Inflammatory macrophage treated with lipopolysaccharide for 1 hour (primary cell): ENCODE measurements at places on chromosomes 5 and 9.

GRCh38 chr5:88045165-88045564, 223.5 kb downstream of the TMEM161B start:
- no peak for DNase-seq

- DNase-seq: no peak
These were observed 24.1 kb downstream of the ZNF484 start for GRCh38 chr9:92853716-92854115.

- peak; percentile 15 for DNase-seq
These were observed 59.8 kb upstream of the POU5F2 start for GRCh38 chr5:93800988-93801811.

DNA sequence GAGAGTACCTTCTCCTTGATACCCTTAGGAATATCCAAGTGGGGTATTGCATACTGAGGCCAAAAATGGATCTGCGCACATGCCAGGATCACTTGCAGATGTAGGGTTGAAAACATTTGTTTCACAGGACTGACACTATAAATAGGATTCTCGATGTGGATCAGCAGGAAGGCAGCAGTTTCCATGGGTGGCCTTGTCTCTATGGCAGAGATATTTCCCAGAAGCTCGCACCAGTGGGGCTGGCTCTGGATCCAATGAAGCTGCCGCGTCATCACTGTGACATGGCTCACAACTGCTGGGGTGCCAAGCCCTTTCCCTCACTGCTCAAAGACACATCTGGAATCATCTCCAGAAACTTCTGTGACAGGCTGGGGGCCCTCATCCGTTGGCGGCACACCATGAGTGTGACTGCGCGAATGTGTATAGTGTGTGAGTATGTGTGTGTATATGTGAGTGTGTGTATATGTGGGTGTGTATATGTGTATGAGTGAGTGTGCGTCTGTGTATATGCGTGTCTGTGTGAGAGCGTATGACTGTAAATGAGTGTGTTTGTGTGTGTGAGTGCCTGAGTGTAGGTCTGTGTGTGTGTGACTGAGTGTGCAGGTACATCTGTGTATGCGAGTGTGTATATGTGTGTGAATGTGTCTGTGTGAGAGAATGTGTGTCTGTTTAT, 182.5 kb downstream of the GAS1 start:
- DNase-seq: no peak

GRCh38 chr5:98104454-98105188, 668.8 kb upstream of the RGMB start:
- no peak for DNase-seq

- no peak for DNase-seq
These were observed 1.7 kb downstream of the SNCB start for GRCh38 chr5:176628406-176629228.

DNA sequence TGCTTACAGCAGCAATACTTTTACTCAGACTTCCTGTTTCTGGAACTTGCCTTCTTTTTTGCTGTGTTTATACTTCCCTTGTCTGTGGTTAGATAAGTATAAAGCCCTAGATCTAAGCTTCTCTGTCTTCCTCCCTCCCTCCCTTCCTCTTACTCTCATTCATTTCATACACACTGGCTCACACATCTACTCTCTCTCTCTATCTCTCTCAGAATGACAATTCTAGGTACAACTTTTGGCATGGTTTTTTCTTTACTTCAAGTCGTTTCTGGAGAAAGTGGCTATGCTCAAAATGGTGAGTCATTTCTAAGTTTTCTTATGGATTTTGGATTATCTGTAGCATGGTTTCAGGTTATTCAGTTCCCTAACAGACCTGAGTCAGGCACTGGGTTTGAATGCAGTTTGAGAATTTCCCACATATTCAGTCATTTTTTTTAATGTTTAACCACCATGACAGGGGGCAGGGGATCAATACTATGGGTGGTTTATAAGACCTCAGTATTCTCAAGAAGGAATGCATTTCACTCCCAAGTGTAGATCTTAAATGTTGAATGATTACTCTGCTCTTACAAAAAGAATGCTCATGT, at the start of gene IL7R:
TSS of gene IL7R (plus strand) at position 127 of the 587 bp plus-strand sequence. CDS start at position 214, 87 bp downstream.
- peak; percentile 92 for DNase-seq

- no peak for DNase-seq
These were observed 49.3 kb downstream of the F2R start for GRCh38 chr5:76765249-76765648.

GRCh38 chr5:126009566-126009965, 413.6 kb upstream of the GRAMD2B start:
- DNase-seq: no peak

- peak; percentile 95 for DNase-seq
These were observed 55.1 kb downstream of the ABCA1 start for GRCh38 chr9:104872656-104873488.

GRCh38 chr9:112839331-112839730, 51.3 kb downstream of the SLC46A2 start:
- DNase-seq: peak; percentile 74

- no peak for DNase-seq
These were observed 211.9 kb downstream of the MAN2A1 start for GRCh38 chr5:109901628-109901981.

DNA sequence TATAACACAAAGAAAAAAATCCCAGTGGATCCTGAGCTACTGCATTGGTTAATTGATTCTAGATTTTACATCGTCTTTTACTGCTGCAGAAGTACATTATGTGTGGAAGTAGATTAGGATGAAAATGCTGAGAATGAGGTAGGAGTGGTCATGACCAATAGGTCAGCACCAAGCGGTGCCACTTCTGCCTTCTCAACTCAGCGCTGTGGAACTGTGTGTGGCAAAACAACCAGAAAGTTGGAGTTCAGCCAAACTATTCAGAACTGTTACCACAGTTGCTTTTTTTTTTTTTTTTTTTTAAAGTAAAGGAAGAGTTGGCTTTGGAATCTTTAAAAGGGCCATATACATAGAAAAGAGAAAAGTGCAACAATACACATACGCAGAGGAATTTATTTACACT, 24.2 kb downstream of the POU5F2 start:
- no peak for DNase-seq
